Activated naive CD4-positive, alpha-beta T cell treated with anti-CD3 and anti-CD28 coated beads, Interleukin-2, amount 10 ng/mL, durations not matched to agents 7 days and 5 days (primary cell): ENCODE measurements at places on chromosomes 12 and 14.

DNA sequence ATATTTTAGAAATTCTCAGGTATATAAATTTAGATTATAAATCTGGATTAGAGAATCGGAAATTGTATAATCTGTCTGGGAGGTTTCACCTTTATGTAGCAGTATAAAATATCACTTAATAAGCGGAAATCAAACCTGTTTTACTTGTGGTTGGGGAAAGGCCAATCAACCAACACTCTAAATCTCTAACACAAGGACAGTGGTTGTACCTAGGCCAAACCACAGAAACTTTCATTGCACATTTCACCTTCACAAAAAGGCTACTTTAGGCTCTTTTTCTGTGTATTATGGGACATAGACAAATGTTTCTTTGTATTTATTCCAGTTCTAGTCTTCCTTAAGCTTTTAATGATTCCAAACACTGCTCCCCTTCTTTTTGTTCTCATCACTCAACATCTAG lies 19.8 kb downstream of the ERH start:
- no peak for DNase-seq

GRCh38 chr12:66879409-66879808 lies 200.5 kb upstream of the GRIP1 start:
- no peak for DNase-seq

- DNase-seq = no peak
Measured at GRCh38 chr12:462936-463705, 3.4 kb downstream of the B4GALNT3 start.

DNA sequence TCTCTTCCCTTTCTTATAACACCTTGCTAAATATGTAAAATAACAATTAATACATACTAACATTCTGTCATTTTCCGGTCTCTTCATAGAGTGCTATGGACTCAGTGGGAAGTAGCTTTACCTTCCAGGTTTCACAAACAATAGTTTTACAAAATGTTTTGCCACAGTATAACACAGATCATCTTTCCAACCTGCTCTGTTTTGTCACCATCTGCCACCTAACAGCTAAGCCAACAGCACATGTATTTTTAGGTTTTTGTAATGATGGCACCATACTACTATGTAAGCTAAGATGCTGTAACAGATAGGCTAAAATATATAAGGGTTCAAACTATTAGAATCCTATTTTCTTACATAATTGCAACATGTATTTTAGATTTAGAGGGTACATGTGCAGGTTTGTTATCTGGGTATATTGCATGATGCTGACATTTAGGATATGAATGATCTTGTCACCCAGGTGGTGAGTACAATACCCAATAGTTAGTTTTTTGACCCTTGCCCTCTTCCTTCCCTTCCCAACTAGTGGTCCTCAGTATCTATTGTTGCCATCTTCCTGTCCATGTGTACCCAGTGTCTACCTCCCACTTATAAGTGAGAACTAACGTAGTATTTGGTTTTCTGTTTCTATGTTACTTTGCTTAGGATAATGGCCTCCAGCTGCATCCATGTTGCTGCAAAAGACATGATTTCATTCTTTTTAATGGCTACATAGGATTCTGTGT lies 8.7 kb downstream of the RHOJ start:
- no peak for DNase-seq

DNA sequence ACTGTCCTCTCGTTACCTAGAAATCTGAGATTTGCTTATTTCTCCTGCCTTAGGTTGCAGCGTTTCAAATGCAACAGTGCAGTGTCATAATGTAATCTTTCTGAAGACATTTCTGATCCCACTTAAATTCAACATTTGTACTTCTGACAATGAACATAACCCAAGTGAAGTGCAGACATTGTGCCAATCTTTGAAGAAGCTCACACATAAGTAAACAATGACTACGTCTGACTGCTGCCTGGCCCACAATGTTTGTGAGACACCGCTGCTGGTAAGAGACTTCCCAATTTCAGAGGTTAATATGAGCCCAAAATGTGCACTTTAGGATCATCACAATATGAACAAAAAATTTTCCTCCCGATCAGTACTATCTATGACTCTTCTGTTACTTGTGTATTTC lies 84.6 kb upstream of the BCL2L14 start:
- DNase-seq = no peak

DNA sequence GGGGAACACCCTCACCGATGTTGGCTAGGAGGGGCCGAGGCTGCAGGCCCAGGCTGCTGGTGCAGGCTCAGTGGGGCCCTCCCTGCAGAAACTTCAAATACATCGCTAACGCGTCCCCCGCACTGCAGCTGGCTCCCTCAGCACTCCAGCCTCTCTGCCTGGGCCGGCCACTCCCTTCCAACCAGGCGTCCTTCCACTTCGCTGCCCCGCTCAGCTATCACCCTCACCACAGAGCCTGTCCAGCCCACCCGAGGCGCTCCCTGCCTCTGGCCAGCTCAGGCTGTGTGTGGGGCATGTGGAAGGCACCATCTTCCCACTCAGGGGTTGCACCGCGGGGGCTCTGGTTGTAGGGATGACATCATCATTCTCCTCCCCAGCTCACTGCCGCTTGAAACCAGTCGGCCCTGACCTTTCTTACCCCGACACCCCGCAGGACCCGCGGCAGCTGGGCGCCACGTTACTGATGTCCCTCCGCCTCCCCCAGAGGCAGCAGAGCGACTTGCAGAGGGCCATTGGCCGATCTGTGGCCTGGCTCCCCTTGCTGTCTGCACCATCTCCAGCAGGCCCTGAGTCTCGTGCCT lies 199.9 kb upstream of the RTL1 start:
- no peak for DNase-seq

DNA sequence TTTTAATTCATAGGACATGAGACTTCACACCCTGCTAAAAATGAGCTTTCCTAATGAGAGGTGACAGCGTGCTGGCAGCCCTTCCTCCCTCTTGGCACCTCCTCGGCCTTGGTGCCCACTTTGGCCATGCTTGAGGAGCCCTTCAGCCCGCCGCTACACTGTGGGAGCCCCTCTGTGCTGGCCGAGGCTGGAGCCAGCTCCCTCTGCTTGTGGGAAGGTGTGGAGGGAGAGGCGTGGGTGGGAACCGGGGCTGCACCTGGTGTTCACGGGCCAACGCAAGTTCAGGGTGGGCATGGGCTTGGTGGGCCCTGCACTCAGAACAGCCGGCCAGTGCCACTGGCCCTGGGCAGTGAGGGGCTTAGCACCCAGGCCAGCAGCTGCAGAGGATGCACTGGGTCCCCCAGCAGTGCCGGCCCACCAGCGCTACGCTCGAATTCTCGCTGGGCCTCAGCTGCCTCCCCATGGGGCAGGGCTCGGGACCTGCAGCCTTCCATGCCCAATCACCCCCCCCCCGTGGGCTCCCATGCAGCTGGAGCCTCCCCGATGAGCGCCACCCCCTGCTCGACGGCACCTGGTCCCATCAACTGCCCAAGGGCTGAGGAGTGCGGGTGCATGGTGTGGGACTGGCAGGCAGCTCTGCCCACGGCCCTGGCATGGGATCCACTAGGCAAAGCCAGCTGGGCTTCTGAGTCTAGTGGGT lies 22.7 kb upstream of the B4GALNT1 start:
- DNase-seq = no peak

GRCh38 chr14:32364941-32365340 lies 35.8 kb downstream of the AKAP6 start:
- no peak for DNase-seq

DNA sequence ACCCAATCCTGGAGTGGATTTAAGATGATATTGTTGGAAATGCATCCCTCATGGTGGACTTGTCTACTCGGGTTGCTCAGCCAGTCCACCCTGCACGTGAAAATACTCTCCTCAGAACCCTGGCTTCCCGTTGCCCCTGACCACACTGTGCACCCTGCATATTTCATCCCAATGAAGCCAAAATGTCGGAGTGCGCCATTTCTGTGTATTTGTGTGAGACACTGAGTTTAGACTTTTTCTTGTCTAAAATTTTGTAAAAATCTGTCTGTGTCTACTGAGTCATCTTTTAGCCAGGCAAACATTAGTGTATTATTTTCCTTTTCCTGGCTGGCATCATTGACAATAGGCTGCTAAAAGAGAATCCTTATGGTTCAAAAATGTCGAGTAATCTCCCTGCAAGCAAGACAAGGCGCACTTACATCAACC lies 485 bp upstream of the PNMA1 start:
- DNase-seq = no peak

GRCh38 chr12:102314821-102315220 lies 117.2 kb upstream of the PMCH start:
- no peak for DNase-seq

- DNase-seq = no peak
Measured at GRCh38 chr12:131323879-131324278, 370.2 kb downstream of the ADGRD1 start.

DNA sequence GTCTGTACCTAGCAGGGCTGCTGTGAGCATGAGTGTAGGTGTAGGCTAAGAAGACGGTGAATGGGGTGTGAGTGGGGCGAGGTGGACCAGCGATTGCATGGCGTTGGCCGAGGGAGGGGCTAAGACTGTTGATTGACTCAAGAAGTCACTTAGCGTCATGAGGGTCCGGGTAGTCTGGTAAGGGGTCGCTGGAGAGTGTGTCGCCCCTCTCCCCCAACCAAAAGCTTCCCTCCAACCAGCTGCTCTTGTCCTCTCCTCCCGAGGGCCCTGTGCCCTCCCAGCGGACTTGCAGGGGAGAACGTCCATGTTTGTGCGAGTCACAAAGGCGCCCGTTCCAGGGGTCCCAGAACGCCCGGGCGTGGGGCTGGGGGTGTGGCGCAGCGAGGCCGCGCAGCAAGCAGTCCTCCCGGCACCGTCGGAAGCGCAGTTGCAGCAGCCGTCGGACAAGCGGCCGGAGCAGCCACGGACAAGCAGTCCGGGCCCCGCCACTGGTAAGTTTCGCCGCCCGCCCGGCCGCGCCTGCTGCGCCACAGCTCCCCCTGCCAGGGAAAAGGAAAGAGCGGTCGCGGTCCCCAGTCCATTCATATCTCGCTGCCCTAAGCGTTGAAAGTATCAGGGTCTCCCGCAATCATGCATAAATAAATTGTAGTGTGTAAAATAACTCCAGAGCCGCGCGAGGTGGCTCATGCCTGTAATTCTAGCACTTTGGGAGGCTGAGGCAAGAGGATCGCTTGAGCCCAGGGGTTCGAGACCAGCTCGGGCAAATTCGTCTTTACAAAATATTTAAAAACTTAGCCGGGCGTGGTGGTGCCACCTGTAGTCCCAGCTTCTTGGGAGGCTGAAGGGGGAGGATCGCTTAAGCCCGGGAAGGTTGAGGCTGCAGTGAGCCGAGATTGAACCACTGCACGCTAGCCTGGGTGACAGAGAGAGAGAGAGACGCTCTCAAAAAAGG lies at the start of gene CCDC63:
Gene CCDC63, plus strand, starts transcription at position 373 of the 952 bp plus-strand sequence. CDS start 5,968 bp downstream, outside the sequence.
- peak; percentile 42 for DNase-seq

- no peak for DNase-seq
Measured at GRCh38 chr12:13371797-13372196, 175.3 kb downstream of the EMP1 start.

DNA sequence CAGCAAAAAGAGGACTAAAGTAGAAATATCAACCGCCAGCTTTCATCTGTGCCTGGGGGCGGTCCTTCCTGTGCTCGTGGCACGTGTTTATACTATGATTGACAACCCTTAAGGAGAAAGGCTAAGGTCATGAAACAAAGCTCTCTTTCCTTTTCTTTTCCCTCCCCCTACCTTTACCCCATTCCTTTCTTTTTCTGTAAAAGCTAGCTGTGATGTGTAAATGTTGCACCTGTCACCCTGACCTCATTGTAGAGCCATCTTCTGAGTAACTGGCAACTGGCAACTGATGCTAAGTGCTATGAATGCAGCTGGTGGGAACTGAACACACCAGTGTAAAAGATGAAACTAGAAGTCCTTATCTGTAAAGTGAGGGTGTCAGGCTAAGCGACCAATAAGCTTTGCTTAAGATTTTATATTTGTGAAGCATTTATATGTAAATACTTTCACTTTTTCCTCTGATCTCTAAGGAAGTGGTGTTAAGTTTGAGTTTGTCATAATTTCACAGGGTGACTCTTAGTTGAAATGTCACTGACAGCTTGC lies 102.8 kb upstream of the BCAT1 start:
- DNase-seq = peak; percentile 74

DNA sequence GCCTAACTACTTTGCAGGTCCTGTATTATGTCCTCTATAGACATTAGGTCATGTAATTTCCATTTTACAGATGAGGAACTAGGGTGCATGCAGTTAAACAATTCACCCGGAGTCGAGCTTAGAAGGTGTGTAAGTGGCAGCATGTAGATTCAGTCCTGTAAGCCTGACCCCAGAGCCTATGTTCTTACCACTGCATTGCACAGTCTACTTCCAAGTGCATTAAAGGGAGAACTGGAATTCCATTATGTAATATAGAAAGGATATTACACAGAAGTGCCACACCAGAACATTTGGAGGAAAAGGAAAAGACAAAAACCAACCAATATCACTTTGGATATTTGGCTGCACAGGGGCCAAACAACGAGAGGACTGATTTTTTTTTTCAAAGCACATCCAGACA lies 1.2 kb downstream of the GLT8D2 start:
- DNase-seq = no peak

- no peak for DNase-seq
Measured at GRCh38 chr14:100484531-100485267, 102.5 kb downstream of the BEGAIN start.

GRCh38 chr14:27672047-27672446 lies 1074.2 kb upstream of the NOVA1 start:
- DNase-seq = no peak

- DNase-seq = no peak
Measured at GRCh38 chr14:52042371-52043289, 26.2 kb downstream of the NID2 start.

- no peak for DNase-seq
Measured at GRCh38 chr12:28223025-28223554, 32.8 kb downstream of the CCDC91 start.

GRCh38 chr14:47278233-47278842 lies 397.1 kb downstream of the MDGA2 start:
- DNase-seq = peak; percentile 51

- no peak for DNase-seq
Measured at GRCh38 chr12:115225845-115226244, 541.9 kb upstream of the TBX3 start.

DNA sequence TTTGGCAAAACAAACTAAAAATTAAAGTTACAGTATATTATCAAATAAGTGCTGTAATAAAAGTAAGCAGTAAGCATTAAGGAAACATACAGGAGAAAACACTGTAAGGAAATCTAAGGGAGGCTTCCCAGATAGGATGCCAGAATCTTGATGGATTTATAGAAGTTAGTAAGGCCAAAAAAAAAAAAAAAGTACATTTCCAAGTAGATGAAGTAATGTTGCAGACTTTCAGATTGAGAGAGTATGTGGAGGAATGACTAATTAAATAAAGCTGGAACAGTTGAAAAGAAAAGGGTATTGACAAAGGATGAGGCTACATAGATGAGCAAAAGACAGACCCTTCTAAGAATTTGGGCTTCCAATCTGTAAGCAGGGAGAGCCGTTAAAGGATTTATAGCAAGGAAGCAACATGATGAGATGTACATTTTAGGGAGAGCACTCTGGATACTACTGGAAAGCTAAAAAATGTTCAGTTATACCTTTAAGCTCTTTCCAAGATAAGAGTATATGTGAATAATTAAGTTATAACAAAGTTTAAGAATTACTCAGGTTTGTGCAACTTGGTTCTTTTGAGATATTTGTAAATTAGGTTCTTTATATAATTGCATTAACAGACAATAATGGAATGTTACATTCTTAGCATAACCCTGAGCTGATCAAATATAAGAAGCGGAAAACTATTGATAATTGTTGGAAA lies 87.5 kb upstream of the MON2 start:
- DNase-seq = no peak
